ENCODE measurements at places on chromosomes 5 and 9.

- no peak for DNase-seq
Measured at GRCh38 chr5:27172693-27173092, 134.3 kb upstream of the CDH9 start.

DNA sequence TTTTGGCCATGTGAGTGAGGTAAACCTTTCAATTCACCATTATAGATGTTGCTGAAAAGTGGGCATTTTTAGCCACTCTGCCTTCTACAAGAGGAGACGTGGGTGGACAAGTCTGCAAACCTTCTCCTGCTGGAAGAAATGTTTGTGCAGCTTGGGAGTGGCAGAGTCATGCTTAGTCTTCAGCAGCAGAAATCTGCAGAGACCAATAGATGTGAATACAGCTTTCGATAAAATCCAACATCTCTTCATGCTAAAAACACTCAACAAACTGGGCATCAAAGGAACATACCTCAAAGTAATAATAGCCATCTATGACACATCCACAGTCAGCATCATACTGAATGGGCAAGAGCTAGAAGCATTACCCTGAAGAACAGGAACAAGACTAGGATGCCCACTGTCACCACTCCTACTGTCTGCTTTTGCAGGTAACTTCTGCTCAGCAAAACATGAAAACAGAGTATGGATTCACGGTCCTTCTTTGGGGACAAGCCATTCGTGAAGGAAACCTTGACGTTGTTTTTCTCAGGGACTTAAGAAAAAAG, 91.3 kb downstream of the RALGPS1 start:
- DNase-seq = no peak

DNA sequence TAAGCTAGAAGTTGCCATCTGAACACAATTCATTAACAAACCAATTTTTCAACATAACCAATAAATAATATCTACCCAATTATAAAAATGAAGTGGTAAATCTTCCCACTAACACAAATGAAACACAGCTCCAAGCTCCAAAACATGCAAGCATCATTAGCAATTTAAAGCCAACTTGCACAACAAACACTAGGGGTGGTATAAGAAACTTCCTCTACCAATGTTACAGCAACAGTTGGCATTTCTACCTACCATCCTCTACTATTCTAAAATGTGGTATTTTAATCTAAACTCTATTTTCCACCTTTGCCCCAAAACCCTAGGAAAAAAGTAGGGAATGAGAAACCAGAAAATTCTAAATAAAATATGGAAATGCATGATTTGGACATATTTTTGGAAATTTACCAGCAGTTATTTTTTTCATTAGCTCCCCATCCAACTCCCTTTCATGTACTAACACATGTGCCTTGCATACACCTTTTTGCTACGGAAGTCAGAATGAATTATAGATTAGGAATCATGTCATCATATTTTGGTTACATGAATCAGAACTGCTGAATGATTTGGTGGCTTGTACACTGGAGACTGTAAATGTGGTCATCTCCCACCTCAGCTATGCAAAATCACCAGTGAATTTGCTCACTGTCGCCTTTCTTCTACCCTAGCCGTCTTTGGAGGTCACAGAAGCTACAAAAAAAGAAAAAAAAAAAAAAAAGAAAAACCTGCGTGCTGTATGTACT, 4.1 kb downstream of the NR6A1 start:
- DNase-seq = no peak

GRCh38 chr9:121718501-121718900, 67.1 kb downstream of the DAB2IP start:
- DNase-seq = no peak

DNA sequence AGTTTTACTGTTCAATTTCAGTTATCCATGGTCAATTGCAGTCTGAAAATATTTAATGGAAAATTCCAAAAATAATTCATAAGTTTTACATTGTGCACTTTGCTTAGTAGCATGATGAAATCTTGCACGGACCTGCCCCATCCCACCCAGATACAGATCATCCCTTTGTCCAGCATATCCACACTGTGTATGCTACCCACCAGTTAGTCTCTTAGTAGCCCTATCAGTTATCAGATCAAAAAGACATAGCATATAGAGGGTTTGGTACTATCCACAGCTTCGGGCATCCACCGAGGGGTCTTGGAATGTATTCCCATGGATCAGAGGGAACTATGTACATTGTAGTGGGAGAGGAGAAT, 97.7 kb downstream of the SLC44A1 start:
- no peak for DNase-seq

DNA sequence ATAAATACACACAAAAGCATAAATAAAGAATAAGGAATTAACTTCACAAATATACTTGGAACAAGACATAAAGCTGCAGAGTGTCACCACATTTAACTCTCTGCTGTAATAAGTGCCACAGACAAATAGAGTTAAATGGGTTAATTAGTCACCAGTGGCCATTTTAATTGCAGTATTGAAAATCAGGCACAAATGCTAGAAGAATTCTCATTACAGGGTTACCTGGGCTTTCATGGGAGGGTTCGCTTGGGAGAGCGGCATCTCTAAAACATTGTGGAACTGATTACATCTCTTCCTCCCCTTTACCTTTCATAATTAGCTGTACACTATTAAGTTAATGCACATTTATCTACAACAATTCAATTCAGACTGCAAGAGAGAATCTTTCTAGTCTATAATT, 505.3 kb upstream of the DAP start:
- no peak for DNase-seq

DNA sequence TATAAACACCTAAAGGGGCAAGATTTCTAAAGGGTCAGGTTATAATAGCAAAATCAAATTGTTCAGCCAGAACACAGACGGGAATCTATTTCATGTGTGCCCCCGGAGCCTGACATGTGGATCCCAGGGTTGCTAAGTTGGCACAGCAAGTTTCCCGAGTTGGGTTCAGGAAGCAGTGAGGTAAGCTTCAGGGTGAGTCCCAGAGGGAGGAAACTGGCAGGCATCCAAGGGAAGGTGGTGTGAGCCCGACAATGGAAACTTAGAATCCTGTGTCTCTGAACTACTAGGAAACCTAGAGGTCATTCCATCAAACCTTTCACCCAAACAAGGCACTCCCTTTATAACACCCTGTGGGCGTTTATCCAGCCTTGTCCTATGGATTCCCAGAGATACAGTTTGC, 98.4 kb downstream of the ADRB2 start:
- no peak for DNase-seq

GRCh38 chr5:77963795-77964194, 187.7 kb upstream of the TBCA start:
- DNase-seq = no peak

- no peak for DNase-seq
Measured at GRCh38 chr5:61467766-61468482, 135.9 kb downstream of the ZSWIM6 start.

DNA sequence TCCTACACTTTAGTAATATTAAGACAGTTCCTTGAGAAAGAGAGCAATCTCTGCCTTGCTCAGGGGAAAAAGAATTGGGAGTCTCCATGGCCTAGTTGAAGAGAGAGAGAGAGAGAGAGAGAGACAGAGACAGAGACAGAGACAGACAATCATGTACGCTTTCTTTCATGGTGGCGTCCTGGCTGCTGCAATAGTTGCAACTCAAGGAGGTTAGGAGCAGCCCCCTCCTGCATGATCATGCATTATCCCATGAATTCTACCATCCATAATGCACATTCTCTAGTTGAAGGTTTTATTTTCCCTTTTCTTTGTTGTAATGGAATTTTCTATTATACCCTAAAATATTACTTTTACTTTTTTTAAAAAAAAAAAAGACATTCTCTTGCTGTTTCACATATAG, 50.7 kb downstream of the PPP2R2B start:
- DNase-seq = no peak
